Astrocyte of the spinal cord (primary cell): ENCODE measurements at places on chromosomes 4 and X.
A peak's percentile ranks its signal among the peaks of the same experiment; 100 is the strongest.

DNA sequence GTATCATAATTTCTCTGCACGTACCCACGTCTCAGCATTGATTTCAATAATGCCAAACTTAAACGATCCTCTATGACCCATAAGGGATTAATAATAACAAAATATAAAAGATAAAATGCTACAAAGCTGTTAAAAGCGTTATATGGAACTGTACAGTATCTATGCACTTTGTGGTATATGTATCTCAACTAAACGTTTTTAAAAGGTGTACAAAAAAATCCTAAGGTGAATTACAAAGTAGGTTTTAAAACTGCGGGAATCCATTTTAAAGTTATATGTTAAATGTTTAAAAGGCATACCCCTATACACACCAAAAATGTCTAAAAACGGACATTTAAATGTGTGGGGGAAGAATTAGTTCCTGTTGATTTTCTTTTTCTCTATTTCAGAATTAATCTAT, 860 bp downstream of the ZNF182 start:
- no peak for DNase-seq

DNA sequence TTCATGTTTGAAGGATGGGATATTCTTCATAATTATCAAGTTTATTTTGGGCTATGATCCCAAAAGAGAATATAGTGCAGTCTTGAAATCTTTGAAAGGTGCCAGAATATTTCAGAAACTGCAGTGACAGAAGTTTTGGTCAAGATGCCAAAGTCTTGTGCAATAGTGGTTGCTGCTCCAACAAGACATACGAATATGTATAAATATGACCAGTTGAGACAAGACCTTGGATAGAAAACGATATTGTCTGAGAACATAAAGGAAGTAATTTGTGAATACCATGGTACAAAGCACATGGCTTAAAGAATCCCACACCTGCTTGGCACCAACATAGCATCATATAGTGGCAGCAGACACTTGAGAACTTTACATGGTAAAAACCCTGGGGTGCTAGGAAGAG, 48.6 kb upstream of the AMELX start:
- no peak for DNase-seq

DNA sequence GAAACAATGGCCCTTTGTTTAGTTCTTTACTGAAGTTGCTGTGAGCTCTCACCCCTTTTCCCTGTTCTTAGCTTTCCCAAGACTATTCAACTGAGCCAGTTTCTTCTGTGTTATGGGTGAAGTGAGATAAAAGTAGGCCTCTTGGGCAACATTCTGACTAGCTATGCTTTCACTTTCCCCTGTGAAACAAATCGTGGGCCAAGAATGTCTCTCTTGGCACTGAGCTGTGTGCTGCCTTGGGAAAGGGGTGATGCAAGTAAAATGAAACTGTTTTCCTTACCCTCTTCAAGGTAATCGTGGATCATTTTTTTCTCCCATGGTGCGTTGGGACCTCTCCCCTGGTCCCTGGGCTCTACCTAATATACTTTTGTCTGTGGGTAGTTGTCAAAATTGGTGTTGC, 653.9 kb upstream of the MAGEB2 start:
- no peak for DNase-seq

DNA sequence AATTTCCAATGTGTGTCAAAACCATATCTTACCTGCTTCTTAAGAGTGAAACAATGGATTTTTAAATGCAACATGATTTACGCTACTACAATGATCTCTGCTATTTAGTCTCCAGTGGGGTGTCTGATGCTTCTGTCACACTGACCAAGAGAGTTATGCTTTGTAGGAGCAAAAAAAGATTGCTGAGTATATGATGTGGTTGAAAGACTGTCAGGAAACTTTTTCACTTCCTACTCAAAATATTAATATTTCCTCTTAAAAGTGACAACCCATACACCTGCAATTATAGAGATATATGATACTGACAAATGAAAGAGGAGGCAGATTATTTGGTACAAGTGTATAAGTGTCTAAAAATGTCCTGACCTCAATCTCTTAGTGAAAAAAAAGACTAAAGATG, 105.2 kb upstream of the BMP3 start:
- no peak for DNase-seq

- DNase-seq: no peak
Observed at GRCh38 chr4:59565836-59566235, 1634.3 kb upstream of the ADGRL3 start.

- peak; percentile 13 for DNase-seq
Observed at GRCh38 chr4:124070688-124071484, 641.6 kb downstream of the ANKRD50 start.

DNA sequence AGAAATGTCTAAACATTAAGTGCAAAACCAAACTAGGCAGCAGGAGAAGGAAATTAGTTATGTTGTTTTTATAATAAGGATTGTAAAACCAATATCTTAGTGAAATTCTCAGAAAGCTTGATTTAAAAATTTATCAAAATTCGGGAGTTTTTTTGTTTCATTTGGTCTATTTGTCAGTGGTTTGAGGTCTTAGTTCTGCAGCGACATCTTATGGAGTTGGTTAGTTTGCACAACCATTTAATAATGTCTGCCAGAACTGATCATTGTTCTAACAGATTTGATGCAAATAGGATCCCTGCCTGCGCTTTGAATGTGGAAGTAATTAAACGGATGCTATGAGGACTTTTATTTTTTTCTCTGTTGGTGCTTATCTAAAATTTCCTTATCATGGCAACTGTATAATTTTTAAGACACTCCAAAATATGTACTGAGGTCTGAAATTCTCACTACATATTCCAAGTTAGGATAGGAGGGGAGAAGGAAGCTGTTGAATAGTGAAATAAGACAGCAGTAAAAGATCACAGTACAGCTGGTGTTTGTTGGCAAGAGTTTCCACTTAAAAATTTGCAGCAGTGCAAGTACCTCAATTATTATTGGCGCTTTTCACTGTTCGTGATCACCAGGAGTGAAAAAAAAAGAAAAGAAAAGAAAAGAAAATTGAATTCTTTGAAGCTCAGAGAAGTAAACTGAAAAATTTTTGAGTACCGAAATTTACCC, 2521.4 kb downstream of the ARAP2 start:
- DNase-seq: no peak

DNA sequence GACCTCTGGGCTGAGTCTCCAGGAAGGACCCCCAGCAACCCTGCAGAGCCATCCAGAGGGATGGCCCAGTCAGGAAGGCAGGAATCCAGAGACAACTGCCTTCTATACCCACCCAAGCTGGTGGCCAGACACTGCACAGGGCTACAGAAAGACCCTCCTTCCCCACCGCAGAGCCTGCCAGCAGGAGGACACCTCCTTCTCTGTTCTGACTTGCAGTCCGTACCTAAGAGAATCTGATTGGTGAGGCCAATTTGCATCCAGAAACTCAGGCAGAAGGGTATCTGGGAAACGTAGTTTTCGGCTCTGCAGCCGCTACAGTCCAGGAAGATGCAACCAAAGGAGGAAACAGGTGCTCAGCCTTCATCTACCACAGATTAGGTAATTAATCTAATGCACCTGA, 155.4 kb upstream of the FRG1 start:
- DNase-seq: no peak

GRCh38 chr4:27082776-27083175, 222.1 kb downstream of the STIM2 start:
- DNase-seq: no peak

DNA sequence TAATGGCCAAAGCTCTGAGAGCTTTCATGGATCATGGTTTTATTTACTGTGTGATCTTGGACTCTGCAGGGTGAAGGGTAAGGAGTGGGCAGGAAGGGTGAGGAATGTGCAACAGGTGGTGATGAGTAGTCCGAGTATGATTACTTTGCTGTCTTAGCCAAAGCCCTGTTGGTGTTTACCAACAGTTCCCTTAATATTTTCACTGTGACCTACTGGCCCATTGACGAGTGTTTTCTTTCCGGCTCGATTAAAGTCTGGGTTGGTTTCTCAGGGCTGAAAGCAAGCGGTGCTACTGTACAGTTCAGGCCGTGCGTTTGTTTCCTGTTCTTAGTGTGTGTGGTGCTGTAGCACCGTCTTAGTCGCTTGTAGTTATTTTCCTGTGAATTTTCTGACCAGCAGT, 2.6 kb downstream of the ARHGAP24 start:
- no peak for DNase-seq

DNA sequence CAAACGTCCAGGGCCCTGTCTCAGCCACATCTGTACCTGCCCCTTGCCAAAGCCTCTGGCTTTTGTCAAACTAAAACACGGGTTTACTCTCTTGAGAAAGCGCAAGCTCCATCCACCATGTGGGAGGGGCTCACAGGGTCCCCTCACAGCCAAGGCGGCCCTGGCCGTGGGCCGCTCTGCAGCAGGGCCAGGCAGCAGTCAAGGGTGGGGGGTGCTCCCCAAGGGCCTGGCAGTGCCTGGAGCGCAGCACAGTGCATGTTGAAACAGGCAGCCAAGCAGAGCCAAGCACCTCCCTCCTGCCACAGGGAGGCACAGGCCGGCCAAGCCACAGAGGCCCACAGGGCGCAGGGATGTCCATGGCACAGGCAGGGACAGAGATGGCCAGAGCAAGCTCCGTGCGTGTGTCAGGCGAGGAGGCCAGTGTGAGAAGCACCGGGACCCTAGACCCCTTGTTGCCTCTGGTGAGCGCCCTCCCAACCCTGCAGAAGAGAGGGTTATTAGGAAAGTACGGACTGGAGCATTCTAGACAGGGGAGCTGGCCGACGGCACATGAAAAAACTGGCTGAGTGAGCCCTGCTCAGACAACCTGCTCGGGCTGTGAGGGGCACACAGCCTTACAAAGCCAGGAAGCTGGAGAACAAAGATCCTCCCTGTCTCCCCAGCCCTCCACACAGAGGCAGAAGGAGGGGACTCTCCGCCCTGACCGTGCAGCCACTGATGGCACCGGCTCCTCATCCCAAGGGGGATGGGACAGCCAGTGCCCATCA, 39.0 kb downstream of the FAM53A start:
- DNase-seq: peak; percentile 18

DNA sequence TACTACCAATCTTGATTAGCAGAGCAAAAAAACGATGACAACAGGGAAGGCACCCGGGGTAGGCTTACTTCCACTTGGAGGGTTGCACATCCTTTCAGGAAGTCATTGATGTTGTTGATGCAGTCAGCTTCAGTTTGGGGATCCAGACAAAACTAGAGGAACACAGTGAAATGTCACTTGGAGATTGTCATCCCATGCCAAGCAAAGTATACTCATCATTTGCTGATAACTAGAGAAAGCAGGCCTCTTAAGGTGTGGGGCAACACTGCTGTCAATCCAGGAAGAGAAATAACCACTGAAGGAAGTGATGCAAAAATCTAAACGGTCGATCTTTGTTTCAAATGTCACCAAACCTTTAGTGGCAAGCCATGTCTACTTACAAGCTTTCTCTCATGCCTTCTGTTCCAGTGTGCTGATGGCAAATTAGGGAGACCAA, 1.4 kb downstream of the ARHGEF6 start:
- DNase-seq: no peak

GRCh38 chr4:142815834-142816233, 30.3 kb downstream of the INPP4B start:
- peak; percentile 83 for DNase-seq

GRCh38 chrX:24956828-24957227, 58.9 kb downstream of the ARX start:
- DNase-seq: peak; percentile 9

DNA sequence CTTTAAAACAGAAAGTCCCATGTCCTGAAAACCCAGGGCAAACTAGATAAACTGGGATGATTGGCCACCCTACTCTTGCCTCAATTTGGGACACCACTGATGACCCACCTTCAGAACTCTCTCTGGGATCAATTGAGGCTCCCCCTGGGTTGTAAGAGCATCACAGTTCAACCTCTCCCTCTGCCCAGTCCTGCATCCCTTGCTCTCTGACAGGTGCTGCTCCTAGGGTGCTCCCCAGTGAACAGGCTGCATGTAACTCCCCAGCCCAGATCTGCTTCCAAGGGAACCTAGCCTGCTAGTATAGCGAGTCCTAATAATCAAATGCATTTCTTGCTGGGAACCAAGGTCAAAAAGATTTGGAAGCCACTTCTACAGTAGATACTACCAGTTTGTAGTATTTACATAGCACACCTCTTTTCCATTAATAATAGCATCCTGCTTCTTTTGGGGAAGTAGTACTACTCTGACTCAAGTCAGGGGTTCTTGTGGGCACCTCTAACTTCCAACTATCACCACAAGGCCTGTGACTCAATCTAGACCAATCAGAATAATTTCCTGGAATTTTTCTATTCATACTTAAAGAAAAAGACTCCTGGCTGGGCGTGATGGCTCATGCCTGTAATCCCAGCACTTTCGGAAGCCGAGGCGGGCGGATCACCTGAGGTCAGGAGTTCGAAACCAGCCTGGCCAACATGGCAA, 42.1 kb upstream of the SPINK2 start:
- DNase-seq: no peak

DNA sequence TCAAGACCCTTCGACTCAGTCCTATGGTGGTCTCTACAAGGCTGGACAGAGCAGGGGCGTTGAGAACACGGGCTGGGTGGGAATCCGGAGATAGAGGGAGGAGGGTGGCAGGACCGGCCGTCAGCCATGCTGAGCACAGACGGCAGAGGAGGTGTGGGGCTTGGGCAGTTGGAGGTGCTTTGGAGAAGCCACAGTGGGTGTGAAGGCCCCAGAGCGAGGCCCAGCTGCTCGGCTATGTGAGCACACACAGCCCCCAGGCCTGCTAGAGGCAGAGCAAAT, 4.2 kb downstream of the PDE6B start:
- DNase-seq: no peak

- peak; percentile 90 for DNase-seq
Observed at GRCh38 chr4:73257234-73257633, 1.4 kb downstream of the ANKRD17 start.

DNA sequence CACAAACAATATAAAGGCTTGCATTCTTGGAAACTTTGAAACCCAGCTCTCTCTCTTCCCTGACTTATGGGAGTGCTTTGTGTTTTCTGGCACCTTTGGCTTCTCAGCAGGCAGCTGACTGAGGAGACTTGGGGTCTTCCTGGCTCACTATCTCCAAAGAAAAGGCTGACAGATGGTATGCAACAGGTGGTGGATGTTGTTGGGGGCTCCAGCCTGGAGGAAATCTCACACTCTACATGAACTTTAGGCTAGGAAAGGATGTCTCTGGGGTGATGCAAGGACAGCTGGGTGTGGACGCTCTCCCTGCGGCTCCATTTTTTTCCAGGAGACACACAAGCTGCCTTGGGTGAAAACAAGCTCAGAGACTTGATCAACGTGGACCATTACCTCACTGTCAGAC, 67.4 kb downstream of the DNAAF6 start:
- DNase-seq: no peak
